GM12878 (cell line): ENCODE measurements at places on chromosomes 1 and 21. TPM values are rescaled to one million over a fixed set of nuclear protein-coding genes. Genes with fewer than 3 reads are reported as not detected.

CACNA1E gene
- polyA plus RNA-seq = 7.0 and 7.8 TPM in 2 replicates

FMO5 gene
- polyA plus RNA-seq = 0.42 and 0.51 TPM in 2 replicates

MTARC2 gene
- polyA plus RNA-seq = 3.6 and 4.2 TPM in 2 replicates

SPRR2A gene
- polyA plus RNA-seq = not detected in 2 replicates

ORC1 gene
- polyA plus RNA-seq = 26.7 and 27.9 TPM in 2 replicates

TIE1 gene
- 1.2 and 1.4 TPM in 2 replicates for polyA plus RNA-seq

ZBTB8A gene
- 3.7 and 5.0 TPM in 2 replicates for polyA plus RNA-seq

PIK3R3 gene
- 22.5 and 22.7 TPM in 2 replicates for polyA plus RNA-seq

SPRR1B gene
- not detected in 2 replicates for polyA plus RNA-seq

TDRD10 gene
- polyA plus RNA-seq = not detected in 2 replicates

ATP1A4 gene
- 0.22 and 0.47 TPM in 2 replicates for polyA plus RNA-seq

C1orf115 gene
- 3.8 and 4.2 TPM in 2 replicates for polyA plus RNA-seq

RCAN1 gene
- 4.6 and 12.3 TPM in 2 replicates for polyA plus RNA-seq

FCRL6 gene
- not detected in 2 replicates for polyA plus RNA-seq

RTCA gene
- 63.5 and 66.1 TPM in 2 replicates for polyA plus RNA-seq

SAMSN1 gene
- polyA plus RNA-seq = 44.5 and 46.4 TPM in 2 replicates

SARS1 gene
- 154 and 168 TPM in 2 replicates for polyA plus RNA-seq

SPATA45 gene
- 0.37 and 0.77 TPM in 2 replicates for polyA plus RNA-seq

DNA sequence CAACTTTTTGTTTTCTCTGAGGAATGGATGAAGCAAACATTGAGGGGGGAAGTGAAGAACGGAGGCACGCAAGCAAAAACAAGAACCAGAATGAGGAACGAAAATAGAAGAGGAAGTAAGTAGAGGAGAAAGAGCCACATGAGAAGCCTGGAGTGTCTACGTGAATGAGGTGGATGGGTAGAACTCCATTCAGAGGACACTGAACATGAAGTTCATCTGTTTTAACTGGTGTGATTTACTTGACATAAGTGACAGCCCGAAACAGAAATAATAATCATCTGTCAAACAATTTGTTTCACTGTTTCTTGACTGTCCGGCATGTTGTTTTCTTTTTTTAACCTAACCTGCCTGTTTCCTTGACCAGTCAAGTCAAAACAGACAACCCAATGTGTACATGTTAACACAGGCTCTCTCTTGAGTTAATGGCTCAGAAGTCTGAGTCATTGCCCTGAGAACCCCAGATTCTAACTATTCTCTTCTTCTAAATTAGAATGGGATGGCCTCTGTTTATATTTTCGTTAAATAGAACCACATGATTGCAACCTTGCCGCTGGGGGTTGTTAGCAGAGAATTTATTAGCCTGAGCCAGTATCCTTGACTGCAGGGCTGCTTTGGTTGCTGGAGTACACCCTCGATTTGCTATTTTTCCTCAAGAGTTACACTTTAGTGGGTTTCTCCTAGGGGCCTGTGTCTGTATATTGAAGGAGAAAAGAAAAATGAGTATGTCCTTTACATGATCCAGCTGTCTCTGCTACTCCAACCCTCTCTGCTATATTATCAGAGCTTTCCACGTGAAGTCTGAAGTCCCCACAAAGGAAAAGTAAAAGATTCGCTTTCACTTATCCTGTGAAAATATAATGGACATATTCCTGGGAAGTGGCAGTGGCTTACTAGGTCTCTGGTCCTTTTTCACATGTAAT, 151.7 kb downstream of the ZC3H11B start:
- peak; percentile 79 for DNase-seq

DNA sequence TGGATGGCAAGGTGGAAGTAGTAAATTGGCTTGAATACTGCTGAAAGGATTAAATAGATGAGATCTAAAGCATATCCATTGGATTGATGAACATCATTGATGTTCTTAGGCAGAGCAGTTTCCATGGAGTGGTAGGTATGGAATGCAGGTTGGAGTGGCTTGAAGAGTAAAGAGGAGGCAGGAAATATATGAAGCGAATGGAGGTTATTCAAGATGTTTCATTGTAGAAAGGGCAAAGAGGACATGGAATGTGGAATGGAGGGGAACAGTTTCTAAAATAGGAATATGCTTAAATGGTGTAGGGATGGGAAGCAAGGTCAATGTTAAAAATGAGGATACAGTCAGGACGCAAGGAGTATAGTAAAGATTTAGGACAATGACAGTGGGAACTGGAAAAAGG, 6.1 kb downstream of the OSBPL9 start:
- no peak for DNase-seq

DNA sequence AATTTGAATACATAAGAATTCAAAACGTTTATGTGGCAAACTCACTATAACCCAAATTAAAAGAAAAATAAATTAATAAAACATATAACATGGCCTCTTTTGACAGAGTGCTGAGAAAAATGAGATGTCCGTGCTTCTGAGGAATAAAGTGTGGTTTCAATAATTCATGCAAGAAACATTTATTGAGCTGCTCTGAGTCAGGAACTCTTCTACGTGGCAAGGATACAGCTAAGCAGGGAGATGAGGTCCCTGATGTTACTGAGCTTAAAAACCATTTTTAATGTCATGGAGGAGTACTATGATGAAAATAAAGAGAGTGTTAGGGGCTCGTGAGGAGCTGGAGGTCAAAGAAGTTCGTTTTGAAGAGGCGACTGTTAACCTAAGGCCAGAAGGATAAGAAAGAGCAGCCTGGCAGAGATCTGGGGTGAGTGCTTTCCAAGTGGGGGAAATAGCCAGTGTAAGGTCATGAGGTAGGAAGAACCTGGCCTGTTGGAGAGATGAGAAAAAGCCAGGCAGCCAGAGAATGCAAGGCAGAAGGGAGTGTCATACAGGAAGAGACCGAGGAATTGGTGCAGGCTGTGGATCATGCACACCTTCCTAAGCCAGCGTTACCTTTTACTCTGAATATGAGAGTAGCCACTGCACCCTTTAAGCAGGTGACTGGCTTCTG, 182.2 kb upstream of the DUSP10 start:
- DNase-seq = no peak

GRCh38 chr1:153260585-153261280, 1.2 kb downstream of the LORICRIN start:
- DNase-seq = no peak

- peak; percentile 85 for DNase-seq
Observed at GRCh38 chr1:64960731-64961130, 5.6 kb downstream of the JAK1 start.

DNA sequence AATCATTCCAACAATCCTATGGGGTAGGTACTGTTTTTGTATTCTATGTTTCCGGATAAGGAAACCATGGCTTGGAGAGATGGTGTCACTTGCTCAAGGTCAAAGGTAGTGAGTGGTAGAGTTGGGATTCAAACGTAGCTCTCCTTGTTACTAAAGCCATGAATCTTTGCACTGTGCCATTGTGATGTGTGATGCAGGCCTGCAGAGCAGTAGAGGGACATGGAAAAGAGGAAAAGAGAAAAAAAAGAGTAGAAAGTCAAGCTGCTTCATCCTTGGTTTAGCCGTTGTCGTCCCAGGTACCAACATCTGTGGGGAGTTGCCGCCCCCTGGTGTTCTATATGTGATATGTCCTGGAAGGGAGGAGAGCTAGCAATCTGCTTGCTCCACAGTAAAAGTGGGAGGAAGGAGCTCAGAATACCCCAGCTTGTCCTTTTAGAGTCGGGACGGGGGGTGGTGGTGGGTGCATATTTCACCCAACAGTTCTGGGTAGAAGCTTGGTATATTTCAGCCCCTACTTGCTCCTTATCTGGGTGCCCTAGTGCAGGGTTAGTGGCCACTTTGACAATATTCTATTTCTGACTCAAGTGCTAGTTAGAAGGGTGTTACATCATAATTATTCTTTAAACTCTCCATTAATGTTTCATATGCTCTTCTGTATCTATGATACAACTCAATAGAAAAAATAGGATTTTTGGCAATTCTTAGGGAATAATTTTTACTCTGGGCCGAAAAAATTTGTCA, 98.4 kb downstream of the EBNA1BP2 start:
- peak; percentile 40 for DNase-seq

DNA sequence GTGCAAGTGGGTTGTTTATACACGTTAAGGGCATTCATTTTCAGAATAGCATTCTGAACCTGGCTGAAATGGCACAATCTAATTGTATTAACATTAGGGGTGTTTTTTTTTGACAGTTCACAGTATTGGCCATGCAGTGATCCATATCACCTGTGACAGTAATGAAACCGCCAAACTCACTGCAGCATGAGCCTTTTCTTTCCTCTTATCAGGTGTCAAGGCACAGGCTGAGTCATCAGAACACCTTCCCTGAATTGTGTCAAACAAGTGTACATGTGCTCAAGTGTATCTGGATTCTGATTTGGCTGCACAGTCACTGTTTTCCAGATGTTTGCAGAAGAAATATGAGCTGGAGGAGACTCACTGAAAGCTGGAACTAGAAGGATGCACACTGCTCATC, 47.7 kb upstream of the C8B start:
- DNase-seq = no peak

GRCh38 chr1:82625537-82625936, 824.8 kb downstream of the ADGRL2 start:
- DNase-seq = no peak

DNA sequence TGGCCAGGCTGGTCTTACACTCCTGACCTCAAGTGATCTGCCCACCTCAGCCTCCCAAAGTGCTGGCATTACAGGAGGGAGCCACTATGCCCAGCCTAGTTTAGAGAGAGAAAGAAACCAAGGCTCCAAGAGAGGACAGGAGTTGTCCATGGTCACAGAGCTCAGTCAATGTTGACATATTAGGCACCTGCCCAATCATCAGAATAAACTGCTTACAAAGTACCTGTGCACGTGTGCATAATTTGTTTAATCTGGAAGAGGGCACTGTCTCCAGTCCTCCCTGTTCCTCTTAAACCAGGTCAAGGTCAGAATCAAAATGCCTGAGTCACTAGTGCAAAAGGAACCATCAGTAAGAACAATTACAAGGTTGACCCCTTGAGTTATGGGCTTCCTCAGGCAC, 20.3 kb upstream of the MPZL1 start:
- no peak for DNase-seq

DNA sequence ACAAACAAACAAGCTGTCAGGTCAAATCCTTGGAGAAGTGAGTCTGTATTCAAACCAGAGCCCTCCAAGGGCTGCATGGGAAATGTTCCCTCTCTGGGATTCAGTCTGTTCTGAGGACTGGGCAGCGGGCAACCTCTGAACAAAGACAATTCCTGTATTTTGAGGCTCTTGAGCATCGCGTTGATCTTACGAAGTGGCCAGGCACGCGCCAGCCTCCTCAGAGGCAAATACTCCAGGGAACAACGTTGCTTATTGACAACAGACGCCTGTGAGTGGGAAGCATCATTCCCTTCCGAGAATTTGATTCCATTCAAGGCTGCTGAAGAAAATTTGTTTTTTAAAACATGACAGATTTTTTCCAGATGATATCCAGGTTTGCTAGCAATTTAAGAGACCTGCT, 20.0 kb upstream of the TACSTD2 start:
- no peak for DNase-seq

GRCh38 chr1:183100361-183100974, 77.2 kb downstream of the LAMC1 start:
- DNase-seq = no peak

- no peak for DNase-seq
Observed at GRCh38 chr1:236451796-236452373, 57.8 kb downstream of the EDARADD start.

- no peak for DNase-seq
Observed at GRCh38 chr1:97451944-97452343, 468.9 kb downstream of the DPYD start.

DNA sequence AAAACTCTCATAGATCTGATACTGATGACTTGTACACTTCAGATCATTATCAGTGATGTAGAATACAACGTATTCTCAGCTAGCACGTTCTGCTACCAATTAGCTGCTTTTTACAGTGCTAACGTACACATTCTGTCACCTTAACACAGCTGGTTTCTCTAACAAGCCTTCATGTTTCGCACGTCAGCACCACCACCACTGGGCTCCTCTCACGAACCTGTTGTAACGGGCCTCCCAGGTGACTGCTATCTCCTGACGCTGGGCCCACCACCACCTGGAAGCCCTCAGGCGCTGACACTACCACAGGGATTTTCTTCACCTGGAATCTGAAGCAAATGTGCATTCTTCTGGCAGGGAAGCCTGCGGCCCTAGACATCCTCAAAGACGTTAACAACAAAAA, 19.8 kb downstream of the TOMM20 start:
- no peak for DNase-seq

DNA sequence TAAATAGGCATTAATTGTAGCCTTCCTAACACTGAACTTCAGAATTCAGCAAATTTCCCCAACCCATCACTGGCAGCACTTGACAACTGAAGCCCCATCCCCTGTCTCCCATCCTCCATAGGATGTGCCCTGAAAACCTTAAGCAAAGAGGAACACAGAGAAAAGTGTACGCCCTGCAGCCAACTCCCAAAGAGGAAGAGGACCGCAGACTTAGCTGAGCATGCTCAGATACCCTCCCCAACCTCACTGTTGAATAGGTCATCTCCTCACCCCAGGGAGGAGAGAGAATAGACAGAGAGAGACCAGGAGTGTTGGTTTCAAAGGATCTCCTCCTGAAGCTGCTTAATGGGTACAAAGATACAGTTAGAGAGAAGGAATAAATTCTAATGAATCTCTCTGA, 50.5 kb downstream of the CD2 start:
- DNase-seq = no peak

DNA sequence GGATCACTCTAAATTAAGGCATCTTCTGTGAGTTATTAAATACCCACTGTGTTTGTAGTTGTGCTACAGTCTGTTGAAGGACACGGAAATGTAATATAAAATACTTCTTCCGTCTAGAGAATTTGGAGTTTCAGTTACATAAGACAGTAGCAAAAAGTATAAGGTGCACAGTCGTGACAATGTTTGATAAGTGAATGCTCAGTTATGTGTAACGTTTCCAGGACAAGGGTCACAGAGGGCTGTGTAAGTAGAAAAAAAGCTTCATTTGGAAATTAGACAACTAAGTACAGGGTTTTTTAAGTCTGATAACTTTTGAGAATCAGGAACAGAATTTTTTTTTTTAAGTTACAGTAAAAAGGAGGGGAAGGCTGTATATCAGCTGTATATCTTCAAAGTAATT, 27.5 kb downstream of the SRSF11 start:
- no peak for DNase-seq

GRCh38 chr21:39602793-39603192, 9.9 kb upstream of the B3GALT5 start:
- DNase-seq = no peak

DNA sequence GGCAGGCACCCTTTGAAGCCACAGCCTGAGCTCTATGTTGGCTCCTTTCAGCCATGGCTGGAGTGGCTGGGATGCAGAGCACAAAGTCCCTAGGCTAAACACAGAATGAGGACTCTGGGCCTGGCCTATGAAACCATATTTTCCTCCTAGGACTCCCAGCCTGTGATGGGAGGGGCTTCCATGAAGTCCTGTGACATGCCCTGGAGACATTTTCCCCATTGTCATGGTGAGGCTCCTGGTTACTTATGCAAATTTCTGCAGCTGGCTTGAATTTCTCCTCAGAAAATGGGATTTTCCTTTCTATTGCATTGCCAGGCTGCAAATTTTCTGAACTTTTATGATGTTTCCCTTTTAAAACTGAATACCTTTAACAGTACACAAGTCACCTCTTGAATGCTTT, 61.3 kb downstream of the VCAM1 start:
- DNase-seq = no peak
